Left renal pelvis (tissue), 4 donors: ENCODE measurements at places on chromosomes 16 and 17. TPM values are rescaled to one million over a fixed set of nuclear protein-coding genes. Genes with fewer than 3 reads are reported as not detected.

The CSHL1 gene
- polyA plus RNA-seq, result not detected

The ZMYND15 gene
- 0.37 TPM for polyA plus RNA-seq

The KRT20 gene
- not detected for polyA plus RNA-seq

The ANKS4B gene
- polyA plus RNA-seq, result 5.6 TPM

- no peak for DNase-seq
Observed at GRCh38 chr16:83732536-83732935, 75.2 kb upstream of the HSBP1 start.

DNA sequence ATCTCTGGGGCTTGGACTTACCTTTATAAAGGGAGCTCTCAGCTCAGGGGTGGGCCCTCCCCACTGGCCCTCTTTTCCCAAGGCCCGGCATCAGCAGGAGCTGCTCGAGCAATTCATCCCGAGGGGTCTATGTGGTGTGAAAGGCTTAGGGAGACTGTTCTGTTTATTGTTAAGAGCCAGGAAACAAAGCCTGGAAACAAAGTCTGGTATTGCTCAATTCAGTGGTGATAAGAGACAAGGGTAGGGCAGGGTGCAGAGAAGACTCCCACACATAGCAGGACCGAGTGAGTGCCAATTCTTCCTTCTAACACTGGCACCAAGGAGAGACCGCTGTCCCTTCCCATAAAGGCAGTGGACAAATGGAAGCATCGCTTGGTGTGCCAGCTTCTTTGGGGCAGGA lies 750.7 kb downstream of the KCNJ18 start:
- DNase-seq, result no peak

DNA sequence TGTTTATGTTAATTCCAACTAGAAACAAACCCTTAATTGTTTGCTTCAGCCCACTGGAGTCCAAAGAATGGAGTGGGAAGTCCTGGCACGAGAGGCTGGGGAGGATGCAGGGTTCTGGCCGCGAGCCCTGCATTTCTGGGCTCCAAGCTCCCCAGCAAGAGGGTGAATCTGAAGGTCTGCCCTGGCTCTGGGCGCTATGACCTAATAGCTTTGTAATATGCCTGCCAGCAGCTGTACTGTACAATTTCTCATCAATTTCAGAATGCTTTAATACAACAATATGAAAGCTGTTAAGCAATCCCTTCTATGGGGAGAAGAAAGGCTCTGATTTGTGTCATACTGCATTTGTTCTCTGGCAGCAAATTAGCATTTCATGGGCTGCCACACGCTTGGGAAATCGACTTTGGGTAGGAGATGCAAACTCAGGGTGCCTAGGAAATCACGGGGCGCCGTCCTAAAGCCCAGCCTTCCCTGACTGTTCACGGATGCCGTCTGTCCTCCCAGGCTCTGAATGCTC lies 43.8 kb downstream of the NDEL1 start:
- no peak for DNase-seq

- DNase-seq, result no peak
Observed at GRCh38 chr17:36939052-36939801, 2.0 kb downstream of the LHX1 start.

DNA sequence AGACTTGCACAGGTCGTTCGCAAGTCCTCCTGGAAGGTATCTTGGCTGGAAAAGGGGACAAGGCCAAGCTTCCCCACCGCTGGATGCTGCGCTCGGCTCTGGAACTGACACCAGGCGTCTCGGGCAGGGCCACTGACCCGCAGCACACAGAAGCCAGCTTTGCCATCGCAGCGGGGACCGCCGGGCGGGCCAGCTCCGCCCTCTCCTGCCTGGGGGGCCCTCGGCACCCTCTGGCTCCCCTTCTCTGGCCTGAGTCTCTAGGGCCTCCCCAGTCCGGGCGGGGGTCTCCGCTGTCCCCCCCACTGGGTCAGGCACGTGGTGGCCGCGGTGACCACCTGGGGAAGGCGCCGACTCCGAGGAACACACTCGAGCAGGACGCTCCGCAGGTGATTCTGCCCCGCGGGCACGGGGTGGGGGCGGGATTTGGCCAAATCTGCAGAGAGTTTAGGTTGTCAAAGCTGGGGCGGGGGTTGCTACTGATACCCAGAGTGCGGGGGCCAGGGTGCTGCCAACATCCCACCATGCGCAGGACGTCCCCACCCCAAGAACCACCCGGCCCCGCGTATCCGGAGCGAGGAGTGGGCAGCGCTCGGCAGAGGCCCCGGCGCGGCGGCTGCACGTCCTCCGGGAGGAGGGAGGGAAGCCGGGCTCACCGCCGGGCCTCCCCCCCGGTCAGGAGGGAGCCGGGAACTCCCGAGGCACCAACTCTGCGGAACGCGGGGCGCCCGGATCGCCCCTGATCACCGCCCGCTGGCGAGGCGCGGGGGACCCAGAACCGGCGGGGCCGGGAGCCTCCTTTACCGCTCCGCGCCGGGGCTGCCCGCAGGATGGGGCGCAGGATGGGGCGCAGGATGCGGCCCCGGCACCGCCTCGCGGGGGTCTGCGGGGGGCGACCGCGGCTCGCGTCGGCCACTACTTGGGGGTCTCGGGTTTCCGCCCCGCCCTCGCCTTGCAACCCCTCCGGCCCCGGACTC lies 744 bp upstream of the METRNL start:
- no peak for DNase-seq
